Stimulated activated CD8-positive, alpha-beta memory T cell treated with anti-CD3 and anti-CD28 coated beads, Interleukin-12 subunit alpha, Interleukin-12 subunit beta, amount 100 ng/mL, for 4 hours (primary cell): ENCODE measurements at places on chromosomes 12 and 14.
A peak's percentile ranks its signal among the peaks of the same experiment; 100 is the strongest.

DNA sequence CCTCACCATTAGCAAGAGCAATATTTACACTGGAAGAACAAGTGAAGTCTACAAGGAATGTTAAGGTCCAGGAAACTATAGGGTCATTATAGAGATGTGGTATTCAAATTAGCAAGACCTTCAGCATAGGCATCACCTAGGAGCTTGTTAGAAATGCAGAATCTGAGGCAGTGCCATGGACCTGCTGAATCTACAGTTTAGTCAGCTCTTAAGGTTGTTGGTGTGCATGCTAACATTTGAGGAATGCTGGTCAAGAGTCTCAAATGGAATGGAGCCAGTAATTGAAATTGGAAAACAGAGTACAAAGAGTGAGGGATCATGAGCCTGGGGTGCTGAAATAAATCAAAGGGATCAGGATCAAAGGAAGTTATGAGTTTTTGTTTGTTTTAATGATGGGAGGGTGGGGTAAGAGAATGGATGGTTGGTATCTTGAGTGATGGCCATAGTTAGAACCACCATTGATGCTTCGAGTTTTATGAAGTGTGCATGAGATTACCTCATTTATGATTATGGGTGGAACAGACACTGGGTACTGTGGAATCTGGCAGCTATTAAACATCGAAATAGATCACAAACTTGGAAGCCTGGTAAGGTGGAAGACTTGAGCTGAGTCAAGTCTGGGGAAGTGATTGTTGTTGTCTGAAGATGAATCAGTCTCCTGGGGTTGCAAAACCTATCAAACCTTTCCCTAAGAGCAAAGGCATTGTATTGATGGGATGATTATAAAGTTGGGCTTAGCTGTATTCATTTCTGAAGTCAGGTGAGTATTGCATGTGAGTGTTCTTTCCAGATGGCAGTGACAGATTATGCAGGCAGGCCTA lies 323.3 kb upstream of the E2F7 start:
- DNase-seq, result no peak

DNA sequence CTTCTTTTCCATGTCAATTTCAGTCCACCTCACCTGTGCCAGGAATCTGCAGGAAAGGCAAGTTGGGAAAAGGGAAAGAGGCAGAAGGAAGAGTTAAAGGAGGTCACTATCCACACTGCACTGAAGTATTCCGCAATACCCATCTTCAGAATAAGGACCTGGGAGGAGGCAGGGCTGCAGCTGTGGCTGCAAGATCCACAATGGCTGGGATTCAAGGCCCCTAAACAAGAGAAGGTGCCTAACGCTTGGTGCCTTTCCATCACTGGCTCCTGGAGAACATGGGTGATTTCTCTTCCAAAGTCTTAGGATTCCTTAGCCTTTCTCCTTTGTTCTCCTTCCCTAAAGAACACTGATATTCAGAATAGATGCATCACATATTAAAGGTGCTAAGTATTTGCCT lies 204.0 kb downstream of the GRIN2B start:
- DNase-seq, result no peak

GRCh38 chr12:117857632-117858612 lies 110.9 kb downstream of the KSR2 start:
- peak; percentile 2 for DNase-seq

GRCh38 chr14:104687601-104688504 lies 1.6 kb upstream of the INF2 start:
- no peak for DNase-seq

GRCh38 chr12:52190860-52191729 lies 719 bp downstream of the KRT80 start:
- no peak for DNase-seq

- no peak for DNase-seq
Observed at GRCh38 chr12:115709540-115710011, 567.9 kb downstream of the MED13L start.

GRCh38 chr14:57182760-57183503 lies 85.8 kb downstream of the EXOC5 start:
- DNase-seq, result no peak

GRCh38 chr12:62647586-62647985 lies 181.0 kb downstream of the MON2 start:
- DNase-seq, result no peak

GRCh38 chr14:32014057-32014456 lies 63.0 kb upstream of the ARHGAP5 start:
- no peak for DNase-seq

GRCh38 chr14:52551696-52552062 lies 626 bp downstream of the TXNDC16 start:
- DNase-seq, result no peak

GRCh38 chr14:64509036-64509435 lies 4.5 kb downstream of the ZBTB1 start:
- DNase-seq, result no peak

DNA sequence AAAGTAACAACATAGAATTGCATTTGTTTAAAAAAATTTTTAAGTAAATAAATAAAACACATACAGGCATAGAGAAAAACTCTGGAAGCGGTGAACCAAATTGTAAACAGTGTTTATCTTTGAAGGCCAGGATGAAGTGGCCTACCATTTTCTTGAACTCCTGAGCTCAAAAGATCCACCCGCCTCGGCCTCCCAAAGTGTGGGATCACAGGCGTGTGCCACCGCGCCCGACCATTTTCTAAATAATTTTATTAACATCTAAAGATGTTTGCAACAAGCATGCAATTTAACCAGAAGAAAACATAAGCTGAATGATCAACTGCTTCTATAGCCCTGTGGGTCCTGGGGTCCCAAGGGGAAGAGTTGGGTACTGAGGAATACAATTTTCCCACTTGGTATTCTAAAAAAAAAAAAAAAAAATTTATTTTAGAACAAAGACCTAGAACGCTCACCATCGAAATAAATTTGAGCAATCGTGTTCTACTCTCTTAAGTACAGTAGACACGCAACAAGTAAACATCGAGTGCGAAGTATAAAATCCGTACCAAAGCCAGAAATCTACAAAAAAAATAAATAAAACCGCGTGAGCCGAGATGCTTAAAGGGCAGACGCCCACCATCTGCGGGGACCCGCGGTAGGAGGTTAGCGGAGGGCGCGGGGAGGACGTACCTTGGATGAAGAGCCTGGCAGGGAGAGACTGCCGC lies 484 bp downstream of the MIS18BP1 start:
- DNase-seq, result no peak

- DNase-seq, result no peak
Observed at GRCh38 chr14:76705214-76705613, 56.1 kb upstream of the VASH1 start.

GRCh38 chr12:132651444-132652100 lies 33.0 kb downstream of the P2RX2 start:
- no peak for DNase-seq

DNA sequence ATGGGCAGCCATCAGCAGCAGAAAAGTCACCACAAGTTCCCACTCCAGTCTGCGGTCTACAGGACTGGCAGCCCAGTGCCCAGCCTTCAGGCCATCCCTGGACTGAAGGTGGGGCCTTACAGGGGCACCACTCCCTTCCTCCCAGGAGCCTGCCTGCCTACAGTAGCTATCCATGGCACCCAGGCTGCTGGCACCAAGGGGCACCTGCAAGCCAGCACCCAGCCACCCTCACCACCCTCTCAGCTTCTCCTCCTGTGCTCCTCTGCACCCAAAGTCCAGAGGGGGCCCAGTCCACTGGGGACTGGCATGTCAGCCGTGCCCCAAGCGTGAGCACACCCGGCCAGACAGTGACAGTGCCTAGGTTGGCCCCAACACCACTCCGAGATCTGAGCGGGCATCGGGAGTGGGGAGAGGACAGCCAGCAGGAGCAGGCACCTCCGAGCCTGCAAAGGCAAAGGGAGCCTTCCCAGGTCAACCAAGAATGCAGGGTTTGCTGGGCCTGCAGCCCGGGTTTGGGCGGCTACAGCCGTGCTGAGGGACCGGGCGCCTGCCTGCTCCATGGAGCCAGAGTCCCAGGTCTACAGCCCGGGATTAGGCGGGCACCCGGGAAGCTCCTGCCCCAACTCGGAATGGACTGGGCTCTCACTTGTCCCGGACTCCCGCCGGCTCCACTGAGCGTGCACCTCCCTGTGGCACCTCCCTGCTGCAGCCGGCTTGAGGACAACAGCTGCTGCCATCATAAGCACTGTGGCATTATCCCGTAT lies 8.1 kb upstream of the OR6C65 start:
- no peak for DNase-seq

GRCh38 chr12:122389677-122390076 lies 32.8 kb downstream of the CLIP1 start:
- no peak for DNase-seq

GRCh38 chr14:32313844-32314376 lies 15.2 kb upstream of the AKAP6 start:
- no peak for DNase-seq

DNA sequence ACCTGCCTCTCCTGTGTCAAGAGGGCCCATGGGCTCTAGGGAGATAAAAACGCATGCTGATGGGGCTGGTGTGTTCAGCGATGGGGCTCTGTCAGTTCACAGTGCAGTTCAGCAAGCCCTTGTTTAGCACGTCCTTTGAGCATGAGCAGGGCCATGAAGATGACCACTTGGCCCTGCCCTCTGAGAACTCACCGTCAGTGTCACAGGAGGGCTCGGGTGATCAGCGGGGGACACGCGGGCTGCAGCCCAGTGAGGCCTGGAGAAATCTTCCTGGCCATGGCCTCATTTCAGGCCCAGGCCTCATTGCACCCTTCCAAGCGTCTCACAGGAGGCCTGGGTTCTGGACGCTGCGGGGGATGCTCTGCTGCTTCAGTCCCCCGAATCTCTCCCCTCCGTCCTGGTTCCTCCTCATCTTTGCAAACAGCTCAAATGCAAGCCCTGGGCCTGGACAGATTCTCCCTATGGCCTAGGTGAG lies 181.6 kb downstream of the ADGRD1 start:
- no peak for DNase-seq

DNA sequence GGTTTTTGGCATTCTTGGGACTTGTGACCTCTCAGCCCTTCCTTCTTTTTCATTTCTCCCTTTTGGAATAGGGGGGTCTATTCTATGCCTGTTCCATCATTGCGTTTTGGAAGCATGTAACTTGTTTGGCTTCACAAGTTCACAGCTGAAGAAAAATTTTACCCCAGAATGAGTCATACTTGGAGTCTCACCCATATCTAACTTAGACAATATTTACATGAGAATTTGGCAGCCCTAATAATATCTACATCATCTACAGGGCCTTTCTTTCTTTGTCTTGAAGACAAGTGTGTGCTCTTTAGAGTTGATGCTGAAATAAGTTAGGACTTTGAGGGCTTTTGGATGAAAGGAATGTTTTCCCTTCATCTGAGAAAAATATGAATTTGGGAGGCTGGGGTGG lies 1312.9 kb upstream of the FLRT2 start:
- DNase-seq, result no peak

DNA sequence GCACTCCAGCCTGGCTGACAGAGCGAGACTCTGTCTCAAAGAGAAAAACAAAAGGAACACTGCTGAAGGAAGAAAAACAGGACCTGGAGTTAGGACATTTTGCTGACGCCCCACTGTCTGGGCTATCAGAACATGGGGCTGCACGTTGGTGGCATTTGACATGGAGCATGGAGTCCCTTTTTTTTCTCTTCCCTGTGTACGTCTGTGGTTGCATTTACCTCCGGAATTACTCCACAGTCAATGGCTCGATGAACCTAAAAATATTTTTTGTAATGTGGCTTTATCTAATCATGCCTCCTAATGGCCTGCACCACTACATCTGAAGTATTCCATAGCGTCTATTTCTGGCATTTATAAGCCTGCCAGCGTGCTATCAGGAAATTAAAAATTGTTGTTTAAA lies 30.7 kb downstream of the TESC start:
- no peak for DNase-seq

DNA sequence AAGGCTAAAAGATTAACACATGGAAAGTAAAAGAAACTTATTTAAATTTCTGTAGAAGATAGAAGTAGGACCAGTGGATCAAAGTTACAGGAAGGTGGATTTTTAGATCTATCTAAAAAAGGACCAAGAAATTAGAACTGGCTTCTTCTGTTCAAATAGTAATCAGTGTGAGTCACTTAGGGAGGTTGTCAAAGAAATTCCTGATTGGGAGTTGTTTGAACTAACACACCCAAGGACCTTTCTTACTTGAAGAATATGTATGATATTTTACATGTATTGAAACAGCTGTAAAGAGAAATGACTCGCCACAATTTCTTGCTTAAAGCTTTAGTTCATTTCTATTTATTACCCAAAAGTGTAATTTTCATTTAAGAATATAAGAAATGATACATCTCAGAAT lies 256.9 kb downstream of the RAD51B start:
- no peak for DNase-seq

DNA sequence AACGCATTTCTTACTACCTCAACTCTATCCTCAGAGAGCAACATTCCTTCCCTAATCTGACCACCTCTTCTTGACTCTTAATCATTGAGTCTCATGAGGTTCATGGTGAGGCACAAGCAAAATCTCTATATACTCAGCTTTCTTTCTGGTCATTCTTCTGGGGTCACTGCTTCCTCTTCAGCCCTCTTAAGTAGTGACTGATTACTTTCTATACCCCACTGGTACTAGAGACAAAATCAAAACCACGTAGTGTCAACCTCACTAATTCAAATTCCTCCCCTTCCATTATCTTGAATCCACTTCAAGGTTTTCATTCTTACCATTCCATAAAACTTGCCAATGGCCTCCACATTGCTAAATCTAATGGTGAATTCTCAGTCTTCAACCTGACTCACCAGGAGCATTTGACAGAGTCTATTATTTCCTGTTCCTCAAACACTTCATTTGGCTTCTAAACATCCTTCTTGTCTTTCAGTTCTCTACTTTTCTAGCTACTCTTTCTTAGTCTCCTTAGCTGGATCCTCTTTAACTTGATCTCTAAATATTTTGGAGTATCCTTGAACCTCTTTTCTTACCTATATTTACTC lies 6.8 kb downstream of the WDHD1 start:
- DNase-seq, result no peak

- DNase-seq, result no peak
Observed at GRCh38 chr14:50756300-50756699, 74.7 kb downstream of the NIN start.

DNA sequence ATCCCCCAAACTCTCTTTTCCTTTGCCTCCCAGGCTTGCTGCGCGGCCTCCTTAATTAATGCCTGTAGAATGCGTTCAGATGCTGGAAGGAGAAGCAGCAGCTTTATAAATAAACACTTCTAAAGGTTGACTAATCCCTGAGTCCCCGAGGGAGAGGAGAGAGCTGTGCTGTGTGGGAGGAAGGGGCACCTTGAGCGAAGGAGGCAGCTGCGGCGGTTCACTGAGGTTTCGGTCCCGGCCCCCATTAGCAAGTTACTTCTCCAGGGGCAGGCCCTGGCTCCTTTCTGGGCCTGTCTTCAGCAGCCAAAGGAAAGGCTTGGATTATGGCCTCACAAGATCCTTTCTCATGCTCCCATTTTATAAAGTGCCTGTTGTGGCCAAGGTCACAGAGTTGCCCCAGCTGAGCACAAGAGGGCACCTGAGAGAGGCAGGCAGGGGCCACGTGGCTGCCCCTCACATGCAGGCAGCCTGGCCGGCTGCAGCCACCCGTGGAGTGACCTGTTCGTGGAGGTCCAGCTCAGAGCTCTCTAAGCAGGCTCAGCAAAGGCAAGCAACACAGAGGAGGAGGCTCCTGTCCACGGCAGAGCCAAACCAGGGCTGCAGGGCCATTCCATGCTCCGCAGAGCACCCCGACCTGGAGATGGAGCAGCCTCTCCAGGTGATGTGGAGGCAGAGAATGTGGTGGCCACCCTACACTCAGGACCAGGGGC lies 15.0 kb upstream of the CACNA2D4 start:
- no peak for DNase-seq
